ENCODE measurements at places on chromosomes 12 and 14. TPM values are rescaled to one million over a fixed set of nuclear protein-coding genes. Genes with fewer than 3 reads are reported as not detected.

TXNRD1 gene
- 83.8 TPM for total RNA-seq

DNA sequence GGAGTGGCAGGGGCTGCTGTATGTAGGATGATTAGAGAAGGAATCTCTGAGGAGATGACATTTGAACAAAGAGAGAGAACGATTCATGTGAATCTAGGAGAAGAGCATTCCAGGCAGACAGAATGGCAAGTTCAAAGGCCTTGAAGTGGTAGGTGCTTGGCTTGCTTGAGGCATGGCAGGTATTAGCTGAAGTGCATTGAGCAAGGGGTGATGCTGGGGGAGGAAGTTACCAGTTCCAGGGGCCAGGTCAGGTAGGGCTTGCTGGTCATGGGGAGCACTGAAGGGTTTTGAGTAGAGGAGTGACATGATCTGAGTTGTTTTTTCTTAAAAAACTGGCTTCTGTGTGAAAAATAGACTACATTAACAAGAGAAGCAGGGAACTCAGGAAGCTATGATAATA is 71.8 kb downstream of the SPATS2 start:
- DNase-seq, result no peak

GRCh38 chr12:24661657-24662096 is 287.2 kb downstream of the BCAT1 start:
- no peak for DNase-seq

DNA sequence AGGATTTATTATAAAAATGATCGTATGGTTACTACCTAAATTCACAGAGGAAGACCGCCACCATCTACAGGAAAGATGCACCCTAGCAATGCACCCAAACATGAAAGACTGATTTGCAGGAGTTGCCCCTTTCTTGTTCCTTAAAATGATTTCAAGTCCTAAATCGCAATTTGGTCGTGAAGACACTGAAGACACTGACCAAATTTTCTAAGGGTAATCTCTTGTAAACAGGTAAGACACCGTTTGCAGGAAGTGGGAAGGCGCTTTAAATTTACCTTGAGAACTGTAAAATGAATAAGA is 1.0 kb downstream of the SOS2 start:
- no peak for DNase-seq

DNA sequence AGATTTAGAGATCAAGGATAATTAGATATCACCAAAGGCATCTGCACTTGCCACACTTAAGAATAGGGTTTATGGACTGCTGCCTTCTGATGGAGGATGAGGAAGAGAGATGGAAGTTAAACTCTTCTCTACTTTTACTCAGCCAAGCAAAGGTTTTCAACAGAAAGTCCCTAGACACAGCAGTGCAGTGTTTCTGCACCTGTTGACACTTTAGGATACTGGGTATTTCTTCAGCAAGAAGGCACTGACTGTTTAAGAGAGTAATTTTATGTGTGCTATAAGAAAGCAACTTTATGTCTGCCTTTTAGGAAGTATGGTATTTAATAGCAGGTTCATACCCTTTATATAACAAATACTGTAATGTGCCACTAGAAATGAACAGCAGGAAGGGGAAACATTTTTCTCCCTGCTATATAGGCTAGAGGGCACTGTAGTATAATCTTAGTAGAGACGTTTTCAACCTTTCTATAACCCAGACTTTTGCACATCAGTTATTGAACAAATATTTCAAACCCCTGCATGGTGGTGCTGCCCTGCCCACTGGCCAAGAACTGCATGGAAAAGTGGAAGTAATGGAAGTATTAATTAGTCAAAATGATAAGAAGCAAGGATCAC is 225.0 kb upstream of the GRIP1 start:
- DNase-seq, result no peak
